RPMI8226 (cell line): ENCODE measurements at places on chromosomes 1 and 21.

GRCh38 chr1:193234530-193234929 lies 48.1 kb upstream of the B3GALT2 start:
- DNase-seq = no peak

GRCh38 chr1:221182791-221183533 lies 303.7 kb downstream of the HLX start:
- no peak for DNase-seq

DNA sequence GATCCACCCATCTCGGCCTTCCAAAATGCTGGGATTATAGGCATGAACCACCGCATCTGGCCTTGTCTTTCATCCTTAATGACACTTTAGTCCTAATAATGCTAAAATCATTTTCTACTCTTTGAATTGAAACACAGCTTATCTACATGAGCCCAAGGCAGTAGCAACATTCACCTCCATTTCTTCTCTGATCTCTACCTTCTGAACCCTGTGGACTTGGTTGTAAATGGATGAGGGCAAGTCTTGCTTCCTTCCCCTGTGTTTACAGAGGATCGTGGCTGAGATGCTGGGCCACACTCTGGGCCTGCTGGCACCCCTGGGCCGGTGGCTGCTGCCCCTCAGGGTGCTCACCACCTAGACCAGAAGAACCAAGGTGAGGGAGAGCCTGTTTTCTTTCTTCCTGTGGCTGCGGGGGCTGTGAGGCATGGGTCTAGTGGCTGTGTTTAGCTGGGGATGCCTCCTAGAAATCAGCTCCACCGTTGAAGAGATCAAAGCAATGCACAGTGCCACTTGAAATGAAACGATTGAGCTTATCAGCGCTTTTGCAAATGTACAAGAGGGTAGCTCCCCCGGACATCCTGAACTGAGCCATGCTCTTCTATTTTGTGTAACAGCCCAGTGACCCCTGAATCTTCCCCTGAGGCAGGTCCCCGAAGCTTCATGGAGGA lies 32.2 kb upstream of the LGALS8 start:
- no peak for DNase-seq

DNA sequence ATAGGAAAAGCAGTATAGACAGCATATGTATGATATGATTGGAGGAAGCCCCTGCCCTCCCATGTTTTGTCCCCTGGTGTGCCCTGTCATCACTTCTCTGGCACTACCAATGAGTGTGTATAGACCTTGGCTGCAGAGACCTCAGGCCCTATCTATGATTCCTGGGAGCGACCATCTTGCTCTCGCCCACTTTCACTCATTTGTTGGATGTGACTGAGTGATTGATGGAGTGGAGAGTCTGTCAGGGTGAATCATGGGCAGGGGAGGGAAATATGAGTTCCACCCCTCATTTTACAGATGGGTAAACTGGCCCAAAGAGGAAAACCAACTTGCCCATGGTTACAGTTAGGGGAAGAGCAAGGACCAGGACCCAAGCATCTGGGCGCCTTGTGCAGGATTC lies 14.9 kb downstream of the SLC30A1 start:
- no peak for DNase-seq

DNA sequence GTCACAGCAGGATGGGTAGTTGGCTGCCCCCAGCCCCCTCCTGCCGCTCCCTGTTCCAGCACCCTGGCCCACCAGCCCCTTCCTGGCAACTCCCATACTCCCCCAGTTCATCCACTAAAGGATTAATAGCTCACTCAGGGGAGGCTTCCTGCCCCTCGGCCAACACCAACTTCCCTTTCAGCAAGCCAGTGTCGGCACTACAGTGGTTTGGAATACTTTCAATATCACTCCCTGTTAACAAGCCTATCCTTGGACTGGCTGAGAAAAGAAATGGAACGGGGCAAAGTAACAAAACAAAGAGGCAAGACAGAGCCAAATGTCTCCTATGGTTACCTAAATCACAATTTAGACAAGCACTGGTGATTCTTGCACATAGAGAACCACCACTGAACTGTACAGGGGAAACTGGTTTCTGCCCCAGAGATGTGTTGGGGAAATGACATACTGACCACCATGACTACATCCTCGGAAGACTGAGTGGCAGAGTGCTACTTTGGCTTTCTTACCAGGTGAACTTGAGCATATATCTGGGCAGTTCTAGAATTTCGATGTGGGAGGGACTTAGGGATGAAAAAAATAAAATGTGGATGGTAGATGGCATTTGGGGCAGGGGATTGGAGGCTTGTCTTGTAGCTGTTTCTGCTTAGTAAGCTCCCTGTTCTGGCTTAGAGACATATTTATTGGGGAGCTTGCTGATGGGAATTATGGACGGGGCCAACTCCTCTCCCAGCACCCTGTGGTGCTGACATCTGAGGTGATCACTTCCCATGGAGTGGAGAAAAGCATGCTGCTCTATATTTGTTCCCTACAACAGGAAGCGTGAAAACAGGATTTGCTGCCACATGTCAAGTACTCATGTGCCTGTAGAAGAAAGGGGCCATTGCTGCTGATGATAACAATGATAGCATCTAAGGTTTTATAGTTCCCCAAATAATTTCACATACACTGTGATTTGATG lies 7.1 kb upstream of the CAPN2 start:
- no peak for DNase-seq

DNA sequence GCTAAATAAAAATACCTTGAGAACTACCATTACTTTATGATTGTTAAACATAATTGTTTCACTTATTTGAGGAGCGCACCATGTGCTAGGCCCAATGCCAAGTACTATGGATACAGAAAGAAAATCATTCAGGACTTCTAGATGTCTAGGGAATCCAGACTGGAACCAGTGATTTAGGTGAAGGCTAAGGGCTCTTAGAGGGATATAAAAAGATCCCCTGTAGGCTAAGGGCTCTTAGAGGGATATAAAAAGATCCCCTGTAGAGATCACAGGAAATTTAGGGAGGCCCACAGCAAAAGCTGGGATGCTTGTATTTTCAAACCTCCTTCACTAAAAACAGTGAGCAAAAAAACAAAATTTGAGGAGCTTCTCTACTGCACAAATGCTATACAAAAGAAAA lies 6.7 kb downstream of the TOR1AIP2 start:
- DNase-seq = no peak

DNA sequence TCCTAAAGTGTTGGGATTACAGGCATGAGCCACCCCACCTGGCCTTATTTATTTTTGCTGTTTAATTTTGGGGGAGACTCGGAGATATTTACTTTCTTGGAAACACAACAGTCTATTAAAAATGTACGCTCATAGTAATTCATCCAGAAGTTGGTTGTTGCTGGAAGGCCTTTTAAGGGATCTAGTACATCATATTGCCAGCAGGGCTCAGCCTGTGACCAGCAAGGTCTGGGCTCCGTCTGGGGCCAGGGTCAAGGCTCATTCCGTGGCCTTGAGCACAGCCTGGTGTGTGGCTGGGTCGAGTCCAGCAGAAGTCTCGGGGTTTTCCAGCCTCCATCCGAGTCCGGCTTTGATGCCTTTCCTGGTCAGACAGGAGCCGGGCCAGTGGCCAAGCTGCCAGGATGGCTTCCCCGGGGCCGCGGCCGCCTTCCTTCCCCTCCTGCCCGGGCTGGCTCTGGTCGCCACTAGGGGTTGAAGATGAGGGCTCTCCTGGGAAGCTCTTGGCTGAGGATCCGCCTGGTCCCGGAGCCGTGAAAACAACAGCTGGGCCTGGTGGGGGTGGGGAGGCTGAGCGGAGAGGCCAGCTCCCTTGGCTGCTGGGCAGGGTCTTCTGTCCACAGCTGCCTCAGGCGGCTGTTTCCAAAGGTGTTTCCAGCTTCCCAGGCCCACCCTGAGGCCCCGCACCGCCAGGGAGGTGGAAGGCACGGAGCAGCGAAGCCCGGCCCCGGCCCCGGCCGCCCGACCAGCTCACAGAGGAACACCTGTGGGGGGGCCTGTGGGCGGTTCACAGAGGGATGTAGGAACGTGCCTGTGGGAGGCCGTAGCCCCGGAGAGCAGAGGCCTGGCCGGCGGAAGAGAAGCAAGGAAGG lies 5.1 kb upstream of the VWA1 start:
- DNase-seq = no peak

DNA sequence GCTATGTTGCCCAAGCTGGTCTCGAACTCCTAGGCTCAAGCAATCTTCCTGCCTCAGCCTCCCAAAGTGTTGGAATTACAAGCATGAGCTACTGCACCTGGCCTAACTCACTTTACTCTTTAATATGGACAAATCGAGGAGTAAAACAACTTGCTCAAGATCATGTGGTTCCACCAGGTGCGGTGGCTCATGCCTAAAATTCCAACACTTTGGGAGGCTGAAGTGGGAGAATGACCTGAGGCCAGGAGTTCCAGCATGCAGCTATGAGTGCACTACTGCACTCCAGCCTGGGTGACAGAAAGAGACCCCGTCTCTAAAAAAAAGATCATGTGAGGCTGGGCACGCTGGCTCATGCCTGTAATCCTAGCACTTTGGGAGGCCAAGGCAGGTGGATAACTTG lies 2.0 kb downstream of the INPP5B start:
- no peak for DNase-seq

GRCh38 chr1:36320767-36321118 lies 2.7 kb downstream of the EVA1B start:
- DNase-seq = no peak

- no peak for DNase-seq
These were observed 26.8 kb downstream of the BCAS2 start for GRCh38 chr1:114554577-114554976.

DNA sequence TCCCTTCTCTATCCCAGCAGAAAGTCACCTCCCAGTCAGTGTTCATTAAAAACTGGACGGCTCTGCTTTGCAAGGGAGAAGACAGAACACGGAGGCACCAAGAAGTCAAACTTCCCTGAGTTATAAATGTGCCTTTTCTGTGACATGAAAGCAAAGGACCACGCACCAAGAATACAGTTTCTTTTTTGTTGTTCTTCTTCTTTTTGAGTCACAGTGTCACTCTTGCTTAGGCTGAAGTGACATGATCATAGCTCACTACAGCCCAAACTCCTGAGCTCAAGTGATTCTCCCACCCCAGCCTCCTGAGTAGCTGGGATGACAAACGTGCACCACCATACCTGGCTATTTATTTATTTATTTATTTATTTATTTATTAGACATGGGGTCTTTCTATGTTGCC lies 22.7 kb downstream of the GLUL start:
- no peak for DNase-seq

DNA sequence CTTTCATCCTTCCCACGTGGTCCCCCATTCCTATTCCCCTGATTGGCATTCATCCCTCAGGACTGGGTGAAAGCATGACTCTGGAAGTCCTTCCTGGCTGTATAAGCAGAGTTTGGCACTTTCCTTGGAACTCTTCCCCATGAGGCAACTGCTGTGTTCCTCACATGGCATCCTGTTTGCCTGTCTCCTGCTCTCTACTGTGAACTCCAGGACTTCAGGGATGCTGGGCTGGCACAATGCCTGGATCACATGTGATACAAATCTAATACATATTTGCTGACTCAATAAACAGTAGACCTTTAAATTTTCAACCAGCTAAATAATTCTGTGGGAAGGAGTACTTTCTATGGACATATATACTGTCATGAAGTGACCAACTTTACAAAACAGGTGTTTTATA lies 46.8 kb upstream of the EDEM3 start:
- DNase-seq = no peak

DNA sequence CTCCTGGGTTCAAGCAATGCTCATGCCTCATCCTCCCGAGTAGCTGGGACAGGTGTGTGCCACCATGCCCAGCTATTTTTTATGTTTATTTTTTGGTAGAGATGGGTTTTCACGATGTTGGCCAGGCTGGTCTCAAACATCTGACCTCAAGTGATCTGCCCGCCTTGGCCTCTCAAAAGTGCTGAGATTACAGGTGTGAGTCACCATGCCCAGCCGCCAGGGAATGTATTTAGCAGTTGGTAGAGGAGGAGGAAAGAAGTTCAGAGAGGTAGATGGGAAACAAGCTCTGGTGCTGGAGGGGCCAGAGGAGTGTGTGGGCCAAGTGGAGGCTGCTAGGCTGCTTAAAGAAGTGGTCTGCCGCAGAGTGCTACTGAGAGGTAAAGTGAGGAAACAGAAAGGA lies 6.0 kb downstream of the DOP1B start:
- no peak for DNase-seq

DNA sequence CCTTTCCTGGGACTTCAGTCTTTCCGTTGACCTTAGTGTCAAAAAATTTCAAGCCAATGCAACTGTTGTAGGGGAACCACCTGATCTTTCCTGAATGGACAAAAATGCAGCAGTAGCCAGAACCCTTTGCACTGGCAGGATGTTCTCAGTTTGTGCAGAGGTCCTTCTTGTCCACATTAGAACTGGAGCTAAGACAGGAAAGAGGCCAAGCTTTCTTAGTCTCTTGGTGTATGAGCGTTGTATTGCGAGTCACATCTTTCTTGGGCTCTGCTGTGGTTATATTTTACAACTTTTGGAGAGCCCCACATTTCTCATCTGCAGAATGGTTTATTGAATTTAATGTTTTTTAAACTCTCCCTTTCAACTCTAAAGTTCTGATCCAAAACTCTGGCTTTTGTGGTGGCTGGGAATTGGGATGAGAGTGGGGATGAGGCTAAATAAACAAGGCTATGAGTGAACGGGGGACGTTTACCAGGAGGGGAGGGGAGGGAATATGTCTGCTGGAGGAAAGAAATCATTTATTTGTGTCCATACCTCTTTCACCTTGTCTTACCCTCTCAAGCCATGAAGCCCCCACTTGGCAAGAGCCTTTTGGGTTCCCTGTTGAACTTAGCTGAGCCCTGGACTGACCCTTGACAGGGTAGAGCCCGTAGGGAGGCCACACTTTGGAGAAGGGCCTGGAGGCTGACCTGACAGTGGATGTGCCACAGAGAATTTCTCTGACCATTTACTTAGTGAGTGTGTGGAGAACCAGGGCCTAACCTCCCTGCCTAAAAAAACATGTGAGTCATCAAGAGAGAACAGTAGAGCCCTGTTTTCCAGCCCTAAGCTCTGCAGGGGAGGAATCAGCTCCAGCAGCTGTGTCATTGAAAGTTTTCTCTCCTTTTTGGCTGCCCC lies 586 bp downstream of the CHI3L2 start:
- no peak for DNase-seq

DNA sequence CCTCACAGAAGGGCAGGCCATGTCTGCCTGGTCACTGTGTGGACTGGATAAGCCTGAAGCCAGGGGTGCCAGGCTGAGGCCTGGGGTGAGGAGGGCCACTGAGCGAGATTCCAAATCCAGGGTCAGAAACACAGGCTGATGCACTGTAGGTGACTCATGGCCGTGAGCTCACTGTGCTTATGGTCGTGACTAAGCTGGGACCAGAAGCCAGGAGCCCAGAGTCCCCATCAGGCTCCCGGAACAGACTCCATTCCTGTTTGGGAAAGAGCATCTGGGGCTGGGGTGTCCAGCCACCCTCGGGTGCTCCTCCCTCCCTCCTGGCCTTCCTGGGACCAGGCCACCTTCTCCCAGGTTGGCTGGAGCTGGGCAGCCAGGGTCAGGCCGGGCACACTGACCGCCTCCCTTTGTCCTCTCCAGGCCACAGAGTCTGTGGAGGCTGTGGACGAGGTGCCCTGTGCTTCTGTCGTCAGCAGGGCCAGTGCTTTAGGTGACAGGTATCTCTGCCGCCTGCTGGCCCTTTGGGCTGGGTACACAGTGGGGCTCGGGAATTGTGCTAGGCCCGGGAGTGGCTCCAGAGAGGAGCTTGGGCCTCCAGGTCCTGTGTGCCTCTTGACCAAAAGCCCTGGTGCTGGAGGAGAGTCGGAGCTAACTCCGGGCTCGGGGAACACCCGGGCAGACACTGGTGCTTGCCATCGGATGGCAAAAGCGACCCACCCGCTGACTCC lies 36.7 kb downstream of the AJAP1 start:
- DNase-seq = no peak

- no peak for DNase-seq
These were observed 107.1 kb upstream of the BMP8A start for GRCh38 chr1:39384305-39384704.
